NCI-H2081 (cell line): ENCODE measurements at places on chromosomes 12 and 14.

- DNase-seq: no peak
Observed at GRCh38 chr12:34303091-34303870, 281.0 kb downstream of the ALG10 start.

DNA sequence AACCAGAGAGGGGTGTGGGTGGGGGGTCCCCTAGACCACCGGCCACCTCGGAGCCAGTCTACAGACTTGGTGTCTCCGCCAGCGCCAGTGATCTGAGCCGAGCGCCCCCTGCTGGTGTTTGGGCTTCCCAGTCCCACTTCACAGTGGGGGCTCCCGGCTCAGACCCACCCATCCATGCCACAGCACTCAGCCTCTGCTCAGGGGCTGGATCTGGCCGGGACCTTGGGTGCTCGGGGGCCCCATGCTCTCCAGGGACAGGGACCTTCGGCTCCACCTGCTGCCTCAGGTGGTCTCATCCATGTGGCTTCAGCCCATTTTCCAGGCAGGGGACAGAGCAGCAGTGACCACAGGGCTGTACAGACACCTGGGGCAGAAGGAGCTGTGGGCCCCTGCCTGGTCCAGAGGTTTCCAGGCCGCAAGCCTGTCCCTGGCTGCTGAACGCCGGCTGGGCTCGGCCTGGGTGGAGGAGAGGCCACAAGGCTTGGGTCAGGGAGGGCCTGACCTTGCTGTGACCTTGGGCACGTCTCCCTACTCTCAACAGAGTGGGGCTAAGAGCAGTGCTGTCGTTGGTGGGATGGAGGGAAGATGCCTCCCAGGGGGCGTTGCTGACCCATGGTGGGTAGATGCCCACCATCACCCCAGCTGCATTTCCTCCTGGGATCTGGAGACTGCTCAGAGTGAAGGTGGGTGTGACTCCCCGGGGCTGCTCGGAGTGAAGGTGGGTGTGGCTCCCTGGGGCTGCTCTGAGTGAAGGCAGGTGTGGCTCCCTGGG is 86.3 kb downstream of the KIF26A start:
- DNase-seq: no peak

- DNase-seq: no peak
Observed at GRCh38 chr12:55065535-55065934, 45.8 kb downstream of the NEUROD4 start.

GRCh38 chr14:76780058-76780345 is 18.7 kb downstream of the VASH1 start:
- no peak for DNase-seq

- no peak for DNase-seq
Observed at GRCh38 chr12:38132139-38132538, 184.4 kb upstream of the ALG10B start.

- no peak for DNase-seq
Observed at GRCh38 chr12:66304296-66304900, 2.1 kb downstream of the HELB start.

- DNase-seq: no peak
Observed at GRCh38 chr12:83432176-83432719, 745.5 kb downstream of the TMTC2 start.

DNA sequence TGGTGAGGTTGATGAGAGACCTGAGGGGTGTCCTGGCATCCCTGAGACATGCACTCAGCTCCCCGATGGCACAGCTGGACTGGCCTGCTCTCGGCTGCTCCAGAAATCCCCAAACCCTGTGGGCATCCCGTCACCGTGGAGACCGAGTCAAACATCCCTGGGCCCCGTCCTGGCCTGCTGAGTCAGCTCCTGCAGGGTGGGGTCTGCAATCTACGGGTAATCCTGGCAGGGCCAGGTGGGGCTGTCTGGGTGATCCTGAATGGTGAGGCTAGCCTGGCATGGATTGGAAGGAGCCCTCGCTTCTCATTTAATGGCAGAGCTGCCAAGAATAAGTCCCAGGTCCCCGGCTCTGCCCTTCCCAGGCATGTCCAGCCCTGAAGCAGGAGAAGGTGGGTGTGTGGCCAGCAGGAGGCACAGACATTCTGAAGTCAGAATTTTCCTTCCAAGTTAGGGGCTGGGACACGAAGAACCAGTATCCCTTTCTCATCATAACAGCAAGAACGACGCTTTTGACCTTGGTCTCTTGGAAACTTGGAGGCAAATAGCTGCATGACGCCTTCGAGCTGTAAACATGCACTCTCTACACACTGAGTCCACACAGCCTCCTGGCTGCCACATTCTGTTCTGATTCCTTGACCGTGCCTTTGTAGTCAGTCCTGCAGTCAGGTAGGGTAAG is 17.7 kb upstream of the SERPINA4 start:
- DNase-seq: no peak

DNA sequence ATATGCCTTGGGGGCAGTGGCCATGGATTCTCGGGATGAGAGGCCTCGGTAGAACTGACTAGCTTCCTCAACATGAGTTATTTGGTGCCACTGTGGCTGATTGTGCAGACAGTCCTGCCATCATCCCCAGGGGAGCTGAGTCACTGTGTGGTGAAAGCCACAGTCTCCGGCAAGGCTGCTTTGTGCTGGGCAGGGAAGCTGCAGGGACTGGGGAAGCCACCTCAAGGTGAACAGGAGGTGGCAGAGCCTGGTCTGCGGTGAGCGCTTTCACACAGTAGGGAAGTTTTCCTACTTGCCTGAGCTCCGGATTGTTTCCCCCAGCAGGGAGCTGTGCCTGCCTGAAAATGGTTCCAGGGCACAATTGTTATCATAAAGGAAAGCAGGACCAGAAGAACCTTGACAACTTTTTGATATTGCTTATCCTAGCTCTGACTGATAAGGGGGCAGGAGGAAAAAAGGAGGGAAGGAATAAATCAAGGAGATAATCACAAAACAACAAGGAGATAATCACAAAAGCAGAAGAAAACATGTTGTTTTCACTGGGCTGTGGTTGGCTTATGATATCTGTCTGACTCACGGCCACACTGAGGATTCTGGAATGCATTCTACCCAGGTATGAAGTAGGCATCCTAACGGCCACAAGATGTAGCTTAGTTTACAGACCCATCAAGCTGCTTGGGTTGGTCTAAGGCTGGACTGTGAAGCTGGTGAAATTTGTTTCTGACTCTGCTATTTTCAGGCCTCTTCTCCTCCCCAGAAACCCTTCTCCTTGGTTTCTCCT is 32.2 kb upstream of the GNG2 start:
- no peak for DNase-seq

GRCh38 chr12:113826805-113827538 is 139.2 kb downstream of the RBM19 start:
- no peak for DNase-seq

- DNase-seq: peak; percentile 50
Observed at GRCh38 chr12:19130224-19131024, 891 bp downstream of the PLEKHA5 start.

GRCh38 chr14:105525861-105526775 is at the start of gene TMEM121:
TMEM121 (plus strand) TSS chr14:105526583; CDS start chr14:105528835, 2,252 bp downstream.
- peak; percentile 7 for DNase-seq

DNA sequence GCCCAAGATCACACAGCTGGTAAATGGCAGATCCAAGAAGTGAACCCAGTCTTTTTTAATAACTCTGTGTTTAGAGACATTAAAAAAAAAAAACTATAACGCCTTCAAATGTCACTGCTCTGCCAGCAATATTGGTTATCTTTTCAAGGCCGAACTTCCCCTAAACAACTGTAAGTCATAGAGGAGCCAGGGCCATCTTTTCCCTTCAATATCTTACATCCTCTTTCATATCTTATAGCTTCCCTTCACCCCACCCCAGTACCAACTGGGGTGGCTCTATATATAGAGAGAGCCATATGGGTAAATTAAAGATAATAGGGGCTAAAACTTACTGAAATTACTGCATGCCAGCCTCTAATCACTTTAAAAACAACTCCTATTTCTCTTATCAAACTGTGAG is 100.2 kb downstream of the STAB2 start:
- no peak for DNase-seq

GRCh38 chr12:16012117-16012516 is 101.0 kb downstream of the DERA start:
- DNase-seq: no peak

DNA sequence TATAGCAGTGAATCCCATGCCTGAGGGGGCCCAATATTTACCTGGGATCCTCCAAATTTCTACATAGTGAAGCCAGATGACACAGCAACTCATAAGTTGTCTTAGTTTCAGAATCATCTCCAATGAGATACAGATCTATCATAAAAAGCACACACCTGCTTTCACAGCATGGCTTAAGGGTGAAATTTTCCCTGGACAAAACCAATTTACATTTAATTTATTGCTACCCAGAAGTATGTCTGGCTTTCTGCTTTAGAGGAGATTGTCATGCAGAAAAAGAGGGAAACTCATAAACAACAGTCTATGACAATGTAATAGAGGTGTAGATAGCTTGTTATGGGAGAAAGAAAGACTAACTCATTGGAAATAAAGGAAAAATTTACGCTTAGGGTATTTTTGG is 113.0 kb downstream of the MGAT4C start:
- no peak for DNase-seq

DNA sequence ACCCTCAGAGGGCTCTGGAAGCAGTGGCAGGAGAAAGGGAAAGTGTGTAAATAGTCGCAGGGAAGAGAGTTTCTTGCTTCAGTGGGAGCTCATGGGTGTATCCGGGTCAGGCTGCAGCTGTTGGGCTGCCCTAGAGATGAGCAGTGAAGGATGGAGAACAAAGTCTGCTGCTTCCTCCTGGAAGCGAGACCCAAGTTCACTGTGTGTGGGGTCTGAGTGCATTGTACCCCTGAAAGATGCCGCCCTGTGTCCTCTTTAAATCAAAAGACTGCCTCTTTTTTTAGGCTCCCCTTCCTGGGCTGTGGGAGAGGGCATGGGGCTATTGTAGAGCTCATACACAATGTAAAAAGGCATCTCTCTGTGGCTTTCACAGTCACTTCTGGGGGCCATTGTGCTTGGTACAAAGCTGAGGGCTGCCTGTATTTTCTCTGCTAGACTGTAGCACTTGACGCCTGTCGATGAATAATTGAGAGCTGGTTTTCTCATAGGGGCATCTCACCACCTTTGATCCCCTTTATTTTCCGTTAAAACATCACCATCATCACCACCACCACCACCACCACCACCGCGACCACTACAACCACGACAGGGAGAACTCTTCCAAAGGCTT is 16.7 kb downstream of the CHST11 start:
- no peak for DNase-seq

GRCh38 chr14:51341338-51341737 is 101.3 kb downstream of the TMX1 start:
- no peak for DNase-seq
